Cardiac muscle cell (in vitro differentiated cells and primary cell): ENCODE measurements at places on chromosomes 6 and 20. TPM values are rescaled to one million over a fixed set of nuclear protein-coding genes. Genes with fewer than 3 reads are reported as not detected.

The BNIP5 gene
- total RNA-seq = 0.12 TPM in 1 of 2 replicates, not detected in the other

DNA sequence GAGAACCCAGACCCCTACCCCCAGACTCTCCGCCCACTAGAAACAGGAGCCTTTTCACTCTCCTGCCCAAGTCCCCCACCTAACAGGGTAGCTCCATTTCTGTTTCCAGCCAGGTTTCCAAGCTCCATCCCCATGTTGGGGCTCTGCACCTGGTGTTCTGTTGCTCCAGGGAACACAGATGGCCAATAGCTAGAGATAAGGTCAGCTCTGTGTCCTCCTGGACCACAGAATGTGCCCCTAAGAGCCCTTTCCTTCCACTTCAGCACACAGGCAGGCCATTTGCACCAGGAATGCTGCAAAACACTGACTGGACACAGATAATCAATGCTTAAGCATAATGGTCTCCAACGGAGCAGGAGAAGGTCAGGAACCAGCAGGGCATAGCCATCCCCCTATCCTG lies 159.4 kb downstream of the QRSL1 start:
- no peak for DNase-seq
- H3K36me3 ChIP-seq = no peaks in the 10 kb centered on the region
- no peaks in the 10 kb centered on the region for H3K27me3 ChIP-seq
- H3K27ac ChIP-seq = no peak overlapping the region

The RAET1E gene
- total RNA-seq = not detected in 2 replicates

GRCh38 chr6:113888956-113889630 lies 31.9 kb downstream of the MARCKS start:
- no peaks in the 10 kb centered on the region for H3K36me3 ChIP-seq
- no peak overlapping the region for H3K27ac ChIP-seq
- H3K27me3 ChIP-seq = no peaks in the 10 kb centered on the region
